ENCODE measurements at places on chromosomes 12 and 14.

- no peak for DNase-seq
These were observed 37.9 kb upstream of the BTG1 start for GRCh38 chr12:92183575-92183974.

GRCh38 chr14:69079188-69079742 lies 73.7 kb downstream of the DCAF5 start:
- DNase-seq = no peak

DNA sequence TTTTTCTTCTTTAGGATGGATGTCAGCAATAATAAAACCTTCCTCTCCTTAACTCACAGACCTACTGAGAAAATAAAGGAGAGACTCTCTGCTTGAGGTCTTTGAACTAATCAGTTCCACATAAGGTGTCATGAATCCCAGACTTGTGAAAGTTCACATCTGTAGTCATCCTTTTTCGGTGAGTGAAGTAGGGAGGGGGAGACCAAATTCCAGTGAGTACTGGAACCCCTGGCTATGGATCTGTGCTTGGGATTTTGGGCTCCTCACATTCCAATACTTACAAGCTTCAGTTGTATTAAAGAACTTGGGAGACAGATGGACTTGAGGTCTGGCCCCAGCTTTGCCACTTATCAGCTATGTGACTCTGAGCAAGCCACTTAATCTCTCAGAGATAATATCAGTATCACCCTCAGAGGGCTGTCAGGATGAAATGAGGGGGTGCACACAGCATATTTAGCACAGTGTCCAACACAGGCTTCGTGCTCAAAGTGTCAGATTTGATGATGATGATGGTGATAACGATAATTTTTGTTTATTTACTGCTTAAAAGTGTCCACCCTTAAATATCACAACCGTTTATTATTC lies 34.8 kb upstream of the APPL2 start:
- DNase-seq = no peak

DNA sequence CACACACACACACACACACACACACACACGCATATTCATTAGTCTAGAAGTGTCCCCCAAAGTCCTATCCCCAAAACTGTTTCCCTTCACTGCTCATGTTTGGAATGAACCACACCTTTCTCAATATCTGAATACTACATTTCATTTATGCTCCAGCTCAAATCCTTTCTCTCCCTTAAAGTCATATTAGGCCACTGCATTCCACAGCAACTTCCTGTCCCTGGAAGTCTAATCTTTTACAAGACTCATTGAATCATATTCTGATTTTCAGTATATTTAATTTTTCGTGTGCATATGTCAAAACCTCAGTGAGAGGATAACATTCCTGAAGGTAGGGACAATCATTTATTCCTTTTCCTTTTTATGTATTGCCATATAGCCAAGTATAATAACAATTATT lies 155.6 kb upstream of the LMNTD1 start:
- no peak for DNase-seq

GRCh38 chr14:66330228-66330627 lies 155.9 kb upstream of the CCDC196 start:
- DNase-seq = no peak

- DNase-seq = no peak
These were observed 859.1 kb upstream of the FLRT2 start for GRCh38 chr14:84670796-84671195.

GRCh38 chr14:56056031-56056430 lies 62.2 kb upstream of the PELI2 start:
- DNase-seq = no peak

- no peak for DNase-seq
These were observed 21.4 kb downstream of the FAIM2 start for GRCh38 chr12:49882248-49882850.

- no peak for DNase-seq
These were observed 75.4 kb downstream of the IFT81 start for GRCh38 chr12:110199339-110200123.

- DNase-seq = no peak
These were observed 43.1 kb upstream of the DLK1 start for GRCh38 chr14:100683578-100683977.

DNA sequence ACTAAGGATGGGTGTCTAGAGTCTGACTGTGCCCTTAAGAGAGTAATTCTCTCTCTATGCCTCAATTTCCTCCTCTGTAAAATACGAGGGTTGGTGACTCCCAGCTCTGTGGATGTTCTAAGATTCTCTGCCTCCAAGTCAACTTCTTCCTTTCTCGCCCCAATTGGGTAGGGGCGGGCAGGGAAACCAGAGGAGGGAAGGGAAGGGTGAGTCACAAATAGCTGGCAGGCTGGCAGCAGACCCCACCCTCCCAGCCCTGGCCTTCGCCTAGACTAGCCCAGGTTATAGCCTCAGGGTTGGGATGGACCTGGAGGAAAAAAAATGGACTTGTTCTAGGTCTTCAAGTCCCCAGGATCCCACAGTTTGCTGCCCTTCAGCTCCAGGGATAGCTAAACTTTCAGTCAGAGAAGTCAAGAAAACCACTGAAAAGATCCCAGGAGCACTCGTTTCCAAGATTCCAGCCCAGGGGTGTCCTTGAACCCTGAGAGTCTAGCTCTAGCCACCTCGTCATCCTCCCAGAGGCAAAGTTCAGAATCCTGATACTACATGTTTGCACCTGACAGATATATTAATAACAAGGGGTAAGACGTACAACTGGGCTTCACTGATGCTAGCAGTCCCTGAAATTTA lies 2.3 kb downstream of the DGKA start:
- DNase-seq = peak; percentile 70

- DNase-seq = peak; percentile 81
These were observed 1.1 kb upstream of the HEBP1 start for GRCh38 chr12:13000925-13001774.

GRCh38 chr12:5232291-5232690 lies 188.6 kb downstream of the KCNA5 start:
- DNase-seq = no peak

DNA sequence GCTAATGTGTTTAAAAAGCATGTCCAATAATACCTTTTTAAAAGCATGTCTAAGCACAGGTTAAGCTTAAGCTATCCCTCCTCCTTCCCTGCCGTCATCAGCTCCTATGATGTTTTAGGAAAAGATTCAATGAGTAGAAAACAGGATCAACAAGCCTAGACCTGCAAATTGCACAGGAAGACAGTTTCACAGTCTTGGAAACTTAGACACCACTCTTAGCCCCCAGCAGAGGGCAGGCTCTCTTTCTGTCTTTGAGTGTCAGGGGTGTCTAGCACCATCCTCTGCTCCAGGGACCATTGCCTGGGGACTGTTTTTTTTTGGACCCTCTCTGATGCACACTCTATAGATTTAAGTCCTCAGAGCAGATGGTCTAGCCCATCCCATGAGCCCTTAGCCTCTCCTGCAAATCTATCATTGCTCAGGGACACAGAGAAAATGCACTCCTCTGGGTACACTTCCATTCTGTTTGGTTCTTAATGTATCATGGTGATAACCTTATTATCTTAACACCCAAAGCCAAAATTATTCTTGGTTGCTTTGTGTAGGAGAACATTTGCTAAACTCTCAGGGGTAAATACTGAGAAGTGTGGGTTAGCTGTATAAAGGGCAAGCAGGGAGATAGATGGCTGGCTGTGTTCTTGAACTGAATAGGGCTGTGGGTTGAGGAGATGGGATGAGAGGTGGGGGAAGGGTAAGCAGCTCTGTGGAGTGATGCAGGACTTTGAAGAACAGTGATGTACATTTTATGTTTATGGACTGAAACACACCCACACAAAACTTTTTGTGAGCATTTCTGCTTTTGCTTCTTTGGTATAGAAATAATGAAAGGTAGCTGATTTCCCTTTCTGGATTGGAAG lies 259.9 kb upstream of the DDHD1 start:
- DNase-seq = no peak

All from suprapubic skin (tissue), 4 donors.